ENCODE measurements at places on chromosomes 2 and 18. TPM values are rescaled to one million over a fixed set of nuclear protein-coding genes. Genes with fewer than 3 reads are reported as not detected.

Gene BCL2
- total RNA-seq = 3.5 TPM

Gene ACVR2A
- 14.8 TPM for total RNA-seq

Gene KCNK3
- total RNA-seq = 36.6 TPM

- no peak for DNase-seq
Observed at GRCh38 chr18:48321121-48321520, 88.1 kb downstream of the ZBTB7C start.

- DNase-seq = no peak
Observed at GRCh38 chr2:54635554-54636152, 87.8 kb upstream of the EML6 start.

DNA sequence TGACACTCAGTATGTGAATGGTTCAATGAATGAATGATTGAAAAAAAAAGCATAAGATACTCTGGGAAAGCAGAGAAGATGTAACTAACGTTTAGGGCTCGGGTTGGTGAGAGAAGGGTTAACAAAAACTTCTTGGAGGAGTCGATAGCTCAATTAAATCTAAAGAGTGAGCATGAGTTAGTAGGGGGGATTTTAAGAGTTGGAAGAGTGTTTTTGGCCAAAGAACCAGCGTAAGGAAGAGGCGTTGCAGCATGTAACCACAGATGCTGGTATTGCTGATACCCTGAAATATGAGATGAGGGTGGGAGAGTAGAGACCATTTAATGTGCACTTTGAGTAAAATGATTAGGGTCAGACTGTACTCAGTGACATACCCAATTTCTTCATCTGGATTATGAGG lies 14.5 kb downstream of the ARHGAP28 start:
- DNase-seq = no peak

- peak; percentile 38 for DNase-seq
Observed at GRCh38 chr2:16900405-16901025, 234.9 kb upstream of the CYRIA start.

DNA sequence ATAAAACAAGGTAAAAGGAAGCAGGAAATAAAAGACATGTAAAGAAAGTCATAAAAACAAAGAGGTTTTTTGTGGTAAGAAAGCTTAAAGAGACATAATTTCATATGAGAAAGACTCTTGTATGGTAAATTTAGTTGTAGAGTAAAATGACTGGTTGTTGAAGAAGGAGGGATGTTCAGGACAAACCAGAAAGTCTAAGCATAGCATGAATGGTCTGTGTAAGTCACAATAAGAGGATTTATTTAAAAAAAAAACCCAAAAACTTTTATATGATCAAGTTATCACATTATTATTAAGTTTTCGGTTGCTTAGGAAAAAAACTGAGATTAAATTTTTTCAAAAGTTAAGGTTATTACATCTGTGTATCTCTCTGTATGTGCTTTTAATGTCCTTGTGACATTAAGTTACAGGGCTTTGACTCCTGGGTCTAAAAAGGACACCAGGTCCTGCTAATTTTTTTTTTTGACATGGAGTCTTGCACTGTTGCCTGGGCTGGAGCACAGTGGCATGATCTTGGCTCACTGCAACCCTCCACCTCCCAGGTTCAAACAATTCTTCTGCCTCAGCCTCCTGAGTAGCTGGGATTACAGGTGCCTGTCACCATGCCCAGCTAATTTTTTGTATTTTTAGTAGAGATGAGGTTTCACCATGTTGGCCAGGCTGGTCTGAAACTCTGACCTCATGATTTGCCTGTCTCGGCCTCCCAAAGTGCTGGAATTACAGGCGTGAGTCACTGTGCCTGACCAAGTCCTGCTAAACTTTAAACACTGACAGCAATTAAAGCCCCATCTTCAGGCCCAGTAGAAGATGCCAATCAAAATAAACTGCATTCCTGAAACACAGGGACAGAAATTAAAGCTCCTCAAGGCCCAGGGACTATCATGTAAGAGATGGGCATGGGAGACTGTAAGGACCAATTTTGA lies 14.2 kb upstream of the OXER1 start:
- DNase-seq = no peak

DNA sequence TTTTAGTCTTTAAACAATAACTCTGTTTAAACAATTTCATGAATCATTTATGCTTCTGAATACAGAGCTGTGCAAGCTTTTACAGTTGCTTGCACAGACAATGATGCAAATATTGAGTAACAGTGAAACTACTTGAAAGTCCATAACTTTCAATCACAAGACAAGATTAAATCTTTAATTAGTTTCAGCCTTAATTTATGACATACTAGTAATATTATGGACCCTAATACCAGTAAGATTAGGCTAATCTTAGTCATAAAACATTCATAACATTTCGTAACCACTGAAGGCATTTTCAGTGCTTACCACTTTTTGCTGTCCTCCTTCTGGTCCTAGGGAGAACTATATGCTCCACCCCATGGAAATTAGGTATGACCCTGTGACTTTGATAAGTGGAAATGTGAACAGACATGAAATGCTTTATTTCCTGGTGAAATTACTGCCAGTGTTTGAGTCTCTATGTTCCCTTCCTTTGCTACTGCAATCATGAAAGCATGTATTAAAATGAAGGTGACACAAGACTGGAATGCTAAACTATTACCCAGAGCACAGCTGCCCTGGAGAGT lies 1.8 kb upstream of the COBLL1 start:
- no peak for DNase-seq

GRCh38 chr2:19881908-19882265 lies 19.9 kb downstream of the TTC32 start:
- DNase-seq = no peak
